ENCODE measurements at places on chromosomes 5 and 9.

DNA sequence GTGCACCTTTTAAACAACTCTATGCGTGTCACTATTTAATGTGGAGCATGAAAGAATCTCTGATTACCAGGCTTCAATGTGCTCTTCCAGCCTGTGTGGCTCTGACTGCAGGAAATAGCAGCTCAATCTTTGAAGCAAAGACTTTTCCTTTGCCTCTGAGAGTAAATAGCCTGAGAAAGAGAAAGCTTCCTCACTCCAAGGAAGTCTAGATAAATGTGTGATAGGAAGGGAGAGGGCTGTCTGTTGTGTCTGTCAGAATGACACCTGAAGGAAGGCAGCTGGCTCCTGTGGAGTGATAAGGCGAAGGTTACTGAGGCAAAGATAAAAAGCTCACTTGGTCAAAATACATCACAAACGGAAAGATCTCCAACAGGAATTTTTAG, 205.3 kb upstream of the HAPLN1 start:
- no peak for DNase-seq

DNA sequence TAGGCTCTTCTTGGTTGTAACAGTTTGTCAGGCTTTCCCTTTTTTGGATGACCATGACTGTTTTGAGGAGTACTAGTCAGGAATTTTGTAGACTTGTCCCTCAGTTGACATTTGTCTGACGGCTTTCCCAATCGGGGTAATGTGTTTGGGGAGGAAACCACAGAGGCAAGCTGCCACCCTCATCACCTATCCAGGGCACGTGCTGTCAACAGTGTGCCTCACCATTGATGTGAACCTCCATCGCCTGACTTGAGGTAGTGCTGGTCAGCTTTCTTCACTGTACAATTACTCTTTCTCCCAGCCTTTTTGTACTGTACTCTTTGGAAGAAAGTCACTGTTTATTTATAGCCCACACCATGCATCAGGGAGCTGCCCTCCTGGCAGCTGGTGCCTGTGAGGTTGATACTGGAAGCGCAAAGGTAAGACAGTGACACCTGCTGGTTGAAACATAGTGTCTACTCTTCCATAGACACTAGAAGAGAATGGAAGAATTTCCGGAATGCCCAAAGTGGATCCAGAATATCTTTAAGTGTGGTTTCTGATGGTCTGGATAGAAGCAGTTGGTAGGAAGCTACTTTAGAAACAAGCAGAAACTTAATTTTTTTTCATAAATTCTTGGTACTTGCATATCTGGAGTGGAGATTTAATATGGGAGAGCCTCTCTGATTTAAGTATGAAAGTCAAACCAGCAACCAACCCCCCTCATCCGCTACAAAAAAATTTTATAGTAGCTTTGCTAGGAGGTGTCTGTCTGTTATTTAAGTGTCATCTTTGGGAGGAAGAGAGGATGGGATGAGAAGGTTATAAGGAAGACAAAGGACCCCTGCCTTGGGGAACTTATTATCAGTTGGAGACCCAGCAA, 69.3 kb downstream of the SNX30 start:
- DNase-seq: no peak

GRCh38 chr9:79570448-79571308, 1.1 kb upstream of the TLE4 start:
- DNase-seq: peak; percentile 29

- DNase-seq: no peak
These were observed 19.3 kb downstream of the PGGT1B start for GRCh38 chr5:115243412-115243811.

DNA sequence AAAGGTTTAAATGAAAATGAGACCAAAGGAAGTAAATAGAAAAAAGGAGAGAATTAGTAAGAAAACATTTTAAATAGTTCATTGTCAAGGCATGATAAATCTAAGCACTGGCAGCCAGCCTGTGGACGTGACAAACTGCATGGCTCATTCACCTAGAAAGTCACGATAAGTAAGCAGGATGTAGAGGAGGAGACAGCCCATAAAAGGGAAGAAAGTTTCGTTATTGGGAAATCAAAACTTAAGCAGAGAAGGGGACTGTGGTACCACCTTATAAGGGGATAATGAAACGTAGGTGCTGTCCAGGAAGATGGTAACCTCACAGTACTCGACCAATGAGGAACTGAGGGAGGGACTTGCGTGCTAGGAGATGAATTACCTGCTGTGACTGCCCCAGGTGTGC, 494.5 kb upstream of the GRAMD2B start:
- DNase-seq: no peak

DNA sequence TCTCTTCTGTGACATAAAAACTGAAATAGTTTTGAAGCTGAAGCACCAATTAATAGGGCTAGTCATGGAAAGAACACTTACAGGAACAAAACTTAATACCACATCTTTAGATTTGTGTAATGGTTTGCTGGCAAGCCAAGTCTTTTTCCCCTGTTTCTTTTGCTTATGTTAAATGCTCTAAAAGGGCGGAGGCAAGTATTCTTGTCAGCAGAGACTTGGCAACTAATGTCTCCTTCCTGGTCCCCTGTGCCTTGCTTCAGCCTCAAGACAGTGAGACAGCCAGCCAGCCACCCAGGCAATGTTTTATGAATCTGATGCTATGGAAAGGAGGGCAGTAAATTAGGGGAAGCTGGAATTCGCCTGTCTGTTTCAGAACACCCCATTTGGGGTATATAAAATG, 45.7 kb downstream of the PRRC1 start:
- DNase-seq: no peak

- no peak for DNase-seq
These were observed 60.5 kb upstream of the RAPGEF1 start for GRCh38 chr9:131800366-131800765.

GRCh38 chr5:125041798-125042197, 295.4 kb upstream of the ZNF608 start:
- DNase-seq: no peak

All from stimulated activated CD4-positive, alpha-beta T cell treated with anti-CD3 and anti-CD28 coated beads, TNF-alpha, amount 100 ng/mL, for 4 hours (primary cell).